ENCODE measurements at places on chromosomes 3 and 15. TPM values are rescaled to one million over a fixed set of nuclear protein-coding genes. Genes with fewer than 3 reads are reported as not detected.

Gene ARHGEF3
- total RNA-seq, result 71.3 TPM

DNA sequence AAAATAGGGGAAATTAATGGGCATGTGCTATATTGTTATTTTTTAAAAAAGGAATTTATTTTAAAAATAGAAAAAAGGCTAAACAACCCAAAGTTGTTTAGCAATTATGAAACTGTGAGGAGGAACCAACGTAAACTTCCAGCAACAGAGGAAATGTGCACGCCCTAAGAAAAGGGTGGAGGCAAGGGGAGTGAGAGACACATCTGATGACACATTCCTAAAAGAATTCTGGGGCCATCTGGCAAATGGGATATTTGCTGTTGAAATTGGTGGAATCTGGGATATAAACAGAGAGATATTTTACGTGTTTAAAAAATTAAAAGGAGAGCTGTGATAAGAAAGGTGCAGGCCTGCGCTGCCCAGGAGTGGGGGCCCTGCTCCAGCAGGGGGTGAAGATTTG lies 50.8 kb upstream of the MUC13 start:
- DNase-seq, result no peak

Gene CCDC33
- total RNA-seq, result not detected

- DNase-seq, result no peak
These were observed 130.1 kb upstream of the STAC start for GRCh38 chr3:36250191-36250590.

GRCh38 chr3:148955544-148956346 lies 35.6 kb upstream of the GYG1 start:
- DNase-seq, result no peak

Gene KCNMB3
- 1.3 TPM for total RNA-seq

DNA sequence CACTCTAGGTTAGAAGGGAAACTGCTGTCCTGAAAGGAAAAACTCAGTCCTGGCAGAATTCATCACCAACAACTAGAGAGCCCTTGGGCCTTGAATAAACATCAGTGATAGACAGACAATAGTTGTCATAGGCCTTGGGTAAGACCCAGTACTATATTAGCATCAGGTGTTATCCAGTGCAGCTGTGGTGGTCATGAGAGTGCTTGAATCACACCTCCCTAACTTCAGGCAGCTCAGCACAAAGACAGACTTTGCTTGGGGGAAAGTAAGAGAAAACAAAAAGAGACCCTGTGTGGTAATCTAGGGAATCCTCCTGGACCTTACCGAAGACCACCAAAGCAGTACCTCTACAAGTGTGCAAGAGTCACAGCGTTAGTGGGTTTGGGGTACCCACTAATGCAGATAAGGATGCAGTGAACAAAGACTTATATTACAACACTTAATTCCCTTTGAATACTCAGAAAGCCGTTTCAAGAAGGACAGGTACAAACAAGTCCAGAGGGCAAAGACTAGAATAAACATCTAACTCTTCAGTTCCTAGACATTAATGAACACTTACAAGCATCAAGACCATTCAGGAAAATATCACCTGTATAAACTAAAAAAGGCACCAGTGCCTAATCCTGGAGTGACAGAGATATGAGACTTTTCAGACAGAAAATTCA lies 332.3 kb upstream of the EPHA3 start:
- no peak for DNase-seq

Gene KLHL25
- 4.3 TPM for total RNA-seq

Gene PLEKHO2
- 32.9 TPM for total RNA-seq

GRCh38 chr3:7710284-7710683 lies 791.3 kb upstream of the LMCD1 start:
- no peak for DNase-seq

Gene GOLGA6A
- not detected for total RNA-seq

- no peak for DNase-seq
These were observed 1.5 kb upstream of the HEG1 start for GRCh38 chr3:125057186-125057850.

Gene ANKRD63
- total RNA-seq, result not detected

DNA sequence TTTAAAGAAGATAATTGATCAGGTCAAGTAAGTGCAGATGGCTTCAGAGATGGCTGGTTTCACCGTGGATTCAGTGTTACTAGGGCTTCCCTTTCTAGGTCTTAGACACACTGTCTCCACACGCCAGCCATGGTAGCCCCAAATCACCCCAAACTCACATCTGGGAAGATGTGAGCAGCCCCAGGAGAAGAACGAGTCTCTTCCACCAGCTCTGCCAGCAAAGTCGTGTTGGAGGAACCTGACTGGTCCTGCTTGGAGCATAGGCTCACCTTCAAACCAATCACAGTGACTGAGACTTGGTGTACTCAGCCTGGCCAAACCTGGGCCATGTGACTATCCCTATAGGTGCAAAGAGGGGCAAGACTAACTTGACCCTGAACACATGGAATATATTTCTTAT lies 296.7 kb downstream of the RPLP1 start:
- no peak for DNase-seq

Gene KNL1
- total RNA-seq, result 54.2 TPM

DNA sequence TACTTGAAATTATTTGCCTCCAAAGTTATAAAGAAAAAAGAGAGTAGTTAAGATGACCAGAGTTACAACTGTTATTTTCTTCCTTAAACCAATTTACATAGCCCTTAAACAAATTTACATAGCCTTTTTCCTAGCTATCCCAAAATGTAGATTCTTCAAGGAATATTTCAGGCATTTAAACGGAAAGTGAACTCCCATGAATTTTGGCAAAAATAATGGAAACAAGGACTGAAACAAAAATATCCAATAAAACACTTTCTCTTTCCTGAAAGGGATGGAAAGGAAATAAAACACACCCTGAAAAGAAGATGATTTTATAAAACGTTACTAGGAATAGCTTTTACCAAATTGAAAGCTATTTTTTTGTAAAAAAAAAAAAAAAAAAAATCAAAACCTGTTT lies 418.6 kb downstream of the FOXP1 start:
- DNase-seq, result no peak

DNA sequence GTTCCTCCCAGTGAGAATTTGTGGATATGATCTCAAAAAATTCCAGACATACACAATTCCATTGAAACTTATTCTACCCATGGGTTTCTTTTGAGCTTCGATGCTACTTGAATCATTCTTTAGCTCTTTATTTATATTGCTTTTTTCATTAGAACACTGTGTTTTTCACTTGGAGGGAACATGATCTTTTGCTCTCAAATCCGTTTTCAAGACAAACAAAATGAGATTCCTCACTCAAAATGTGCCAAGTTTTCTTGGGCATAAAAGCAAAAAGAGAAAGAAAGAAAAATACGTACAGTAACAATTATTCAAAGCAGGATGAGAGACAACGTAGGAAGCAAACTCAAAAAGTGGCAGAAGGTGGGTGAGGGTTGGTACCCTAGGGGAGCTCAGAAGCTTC lies 118.8 kb upstream of the PDZRN3 start:
- no peak for DNase-seq

Measured in activated CD4-positive, alpha-beta memory T cell treated with anti-CD3 and anti-CD28 coated beads, Interleukin-2, amount 10 ng/mL, durations not matched to agents 7 days and 5 days (primary cell).